ENCODE measurements at places on chromosomes 4 and X. TPM values are rescaled to one million over a fixed set of nuclear protein-coding genes. Genes with fewer than 3 reads are reported as not detected.

The GNRHR gene
- total RNA-seq = not detected

The COX7B2 gene
- not detected for total RNA-seq

The IBSP gene
- total RNA-seq = not detected

The NEIL3 gene
- 1.3 TPM for total RNA-seq

The GAGE12F gene
- total RNA-seq = not detected

The RHOXF2B gene
- total RNA-seq = not detected

The SEC24D gene
- total RNA-seq = 44.8 TPM

The JADE1 gene
- 23.2 TPM for total RNA-seq

The MAGED4 gene
- 21.8 TPM for total RNA-seq

The CEP135 gene
- 4.7 TPM for total RNA-seq

The ENOX2 gene
- total RNA-seq = 4.9 TPM

The STPG2 gene
- total RNA-seq = 0.16 TPM

The RAB41 gene
- total RNA-seq = not detected

The BMP3 gene
- under 0.01 TPM for total RNA-seq

The RPA4 gene
- 0.63 TPM for total RNA-seq

The AKAP4 gene
- not detected for total RNA-seq

The SUPT20HL1 gene
- total RNA-seq = 0.09 TPM
